ENCODE measurements at places on chromosomes 11 and 22.

DNA sequence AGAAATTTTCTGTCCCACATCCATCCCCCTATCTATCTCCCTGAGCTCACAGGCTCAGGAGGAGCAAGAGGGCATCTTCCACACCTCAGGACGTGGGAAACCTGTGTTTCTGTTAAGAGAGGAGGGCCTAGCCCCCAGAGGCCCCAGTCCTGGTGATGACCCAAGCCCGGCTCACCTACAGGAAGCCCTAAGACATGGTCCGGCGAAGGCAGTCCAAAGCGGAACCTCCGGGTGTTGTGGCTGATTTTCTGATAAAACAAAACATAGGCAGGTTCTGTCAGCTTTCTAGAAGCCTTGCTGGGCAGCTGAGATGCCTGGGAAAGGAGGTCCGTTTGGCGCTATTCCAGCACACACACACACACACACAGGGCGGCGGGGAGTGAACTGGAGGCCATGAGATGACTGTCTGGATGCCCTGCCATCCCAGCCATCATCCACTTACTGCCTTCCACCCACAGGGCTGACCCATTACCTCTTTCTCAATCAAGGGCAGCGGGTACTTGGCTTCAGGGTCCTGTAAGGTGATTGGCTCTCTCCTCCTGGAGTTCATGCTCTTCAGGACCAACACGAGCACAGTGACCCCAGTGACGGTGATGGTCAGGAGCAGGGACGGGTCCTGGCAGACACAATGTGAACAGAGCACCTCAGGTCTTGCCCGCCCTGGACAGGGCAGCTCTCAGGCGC is 882 bp downstream of the CYB5R2 start:
- DNase-seq: no peak

DNA sequence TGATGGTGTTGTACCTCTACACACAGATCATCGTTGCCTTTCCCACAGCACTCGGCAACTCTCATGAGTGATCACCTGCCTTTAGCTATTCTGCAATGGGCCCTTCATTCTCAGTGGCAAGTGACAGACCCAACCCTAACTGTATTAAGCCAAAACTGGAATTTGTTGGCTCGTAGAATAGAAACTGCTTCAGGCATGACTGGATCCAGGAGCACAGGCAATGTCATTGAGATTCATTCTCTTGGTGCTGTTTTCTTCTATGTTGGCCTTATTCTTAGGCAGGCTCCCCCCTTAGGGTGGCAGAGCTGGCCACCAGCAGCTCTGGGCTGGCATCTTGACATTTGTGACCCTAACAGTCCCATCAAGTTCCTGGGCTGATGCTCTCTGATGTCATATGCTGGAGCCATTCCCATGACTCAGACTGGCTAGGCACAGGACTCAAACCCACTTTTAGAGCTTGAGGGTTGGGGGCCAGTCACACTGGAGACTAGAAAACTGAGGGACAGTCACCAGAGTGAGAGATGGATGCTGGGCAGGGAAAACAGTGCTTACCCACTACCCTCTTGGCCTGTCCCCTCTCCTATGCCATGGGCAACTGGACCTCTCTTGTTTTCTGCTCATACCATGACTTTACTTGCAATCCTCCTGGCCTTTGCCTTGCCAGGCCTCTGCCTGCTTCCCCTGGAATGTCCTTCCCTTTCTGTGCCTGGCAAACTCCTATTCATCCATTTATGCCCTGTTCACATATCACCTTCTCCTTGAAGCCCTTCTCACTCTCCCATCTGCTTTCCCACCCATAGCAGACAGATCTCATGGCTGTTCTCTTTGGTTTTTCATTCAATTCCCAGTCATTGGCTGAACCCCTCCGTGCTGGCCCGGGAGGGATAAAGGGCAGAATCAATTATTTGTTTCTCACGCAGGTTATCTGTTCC is 7.1 kb upstream of the CDC42EP2 start:
- DNase-seq: peak; percentile 5

- DNase-seq: peak; percentile 78
Measured at GRCh38 chr22:49632199-49633009, 195.3 kb downstream of the BRD1 start.

GRCh38 chr11:107756553-107756952 is 44.7 kb upstream of the SLN start:
- no peak for DNase-seq

DNA sequence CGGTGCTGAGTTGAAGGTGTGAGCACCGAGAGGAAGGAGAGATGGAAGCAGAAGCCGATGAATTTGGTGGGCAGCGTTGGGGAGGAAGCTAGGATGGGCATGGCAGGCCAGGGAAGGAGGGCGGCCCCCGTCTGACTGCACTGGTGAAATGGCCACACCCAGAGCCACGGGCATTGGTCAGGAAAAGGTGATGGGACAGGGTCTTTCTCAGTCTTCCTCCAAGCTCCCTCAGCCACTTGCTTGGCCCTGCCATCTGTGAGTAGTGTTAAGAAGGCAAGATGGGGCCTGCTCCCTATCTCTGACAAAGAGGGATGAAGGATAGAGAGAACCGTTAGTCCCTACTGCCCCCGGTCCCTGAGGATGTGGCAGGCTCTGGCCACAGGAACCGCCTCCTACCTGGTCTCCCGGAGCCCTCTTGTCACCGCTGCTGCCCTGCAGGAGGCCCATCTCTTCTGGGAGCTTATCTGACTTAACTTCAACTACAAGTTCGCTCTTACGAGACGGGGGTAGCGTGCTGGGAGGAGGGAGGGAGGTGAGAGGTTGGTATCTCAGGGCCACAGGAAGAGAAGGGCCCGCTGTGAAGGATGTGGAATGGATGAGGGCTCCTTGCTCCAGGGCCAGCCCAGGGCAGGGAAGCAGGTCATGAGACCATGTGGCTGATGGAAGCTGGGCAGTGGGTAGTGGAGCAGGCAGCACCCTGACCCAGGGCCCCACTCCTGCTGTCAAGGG is 6.8 kb downstream of the MCAM start:
- no peak for DNase-seq

DNA sequence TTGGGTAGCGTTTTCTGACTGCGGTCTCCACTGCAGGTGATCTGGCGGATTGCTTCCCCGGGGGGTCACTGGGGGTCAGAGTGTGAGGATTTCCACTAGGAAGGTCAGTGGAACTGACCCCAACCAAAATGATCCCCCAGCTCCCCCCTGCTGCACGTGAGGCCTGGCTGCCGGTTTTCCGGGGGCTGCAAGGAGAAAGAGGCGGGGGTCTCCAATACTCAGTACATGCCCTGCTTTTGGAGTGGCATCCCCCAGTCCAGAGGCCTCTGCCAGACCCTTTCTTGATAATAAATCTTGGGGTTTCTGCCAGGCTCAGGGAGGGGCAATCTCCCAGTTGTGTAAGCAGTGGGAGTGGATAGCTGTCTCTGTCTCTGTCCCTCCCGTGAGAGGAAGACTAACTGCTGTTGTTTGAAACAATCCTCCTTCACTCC is 71.5 kb upstream of the RTL6 start:
- no peak for DNase-seq

- DNase-seq: no peak
Measured at GRCh38 chr11:66478729-66479393, 1.4 kb upstream of the DPP3 start.

- peak; percentile 73 for DNase-seq
Measured at GRCh38 chr11:59053387-59053786, 32.7 kb upstream of the GLYATL1B start.

GRCh38 chr22:50176850-50177536 is 6.5 kb downstream of the PANX2 start:
- peak; percentile 20 for DNase-seq

- DNase-seq: no peak
Measured at GRCh38 chr11:130429120-130429681, 792 bp upstream of the ADAMTS8 start.

- no peak for DNase-seq
Measured at GRCh38 chr11:87331273-87331672, 293.5 kb downstream of the TMEM135 start.

- DNase-seq: no peak
Measured at GRCh38 chr11:8765294-8765693, 82.7 kb downstream of the RPL27A start.

DNA sequence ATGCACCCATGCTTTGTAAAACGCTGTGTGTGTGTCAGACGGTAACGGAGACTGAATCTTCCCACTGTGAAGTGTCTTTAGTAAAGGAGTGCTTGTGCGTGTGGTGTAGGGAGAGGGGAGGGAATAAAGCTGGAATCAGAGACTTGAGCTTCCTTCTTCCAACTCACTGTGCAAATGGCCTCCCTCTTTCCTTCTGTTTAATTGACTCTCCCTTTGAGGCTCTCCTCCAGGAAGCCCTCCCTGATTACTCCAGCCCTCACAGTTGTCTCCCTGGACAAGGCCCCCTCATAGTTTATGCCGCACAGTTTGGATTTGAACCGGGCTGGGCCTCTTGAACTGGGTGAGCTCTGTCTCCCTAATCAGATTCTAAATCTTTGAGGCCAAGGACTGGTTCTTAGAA is 23.0 kb upstream of the KCNJ11 start:
- DNase-seq: no peak

DNA sequence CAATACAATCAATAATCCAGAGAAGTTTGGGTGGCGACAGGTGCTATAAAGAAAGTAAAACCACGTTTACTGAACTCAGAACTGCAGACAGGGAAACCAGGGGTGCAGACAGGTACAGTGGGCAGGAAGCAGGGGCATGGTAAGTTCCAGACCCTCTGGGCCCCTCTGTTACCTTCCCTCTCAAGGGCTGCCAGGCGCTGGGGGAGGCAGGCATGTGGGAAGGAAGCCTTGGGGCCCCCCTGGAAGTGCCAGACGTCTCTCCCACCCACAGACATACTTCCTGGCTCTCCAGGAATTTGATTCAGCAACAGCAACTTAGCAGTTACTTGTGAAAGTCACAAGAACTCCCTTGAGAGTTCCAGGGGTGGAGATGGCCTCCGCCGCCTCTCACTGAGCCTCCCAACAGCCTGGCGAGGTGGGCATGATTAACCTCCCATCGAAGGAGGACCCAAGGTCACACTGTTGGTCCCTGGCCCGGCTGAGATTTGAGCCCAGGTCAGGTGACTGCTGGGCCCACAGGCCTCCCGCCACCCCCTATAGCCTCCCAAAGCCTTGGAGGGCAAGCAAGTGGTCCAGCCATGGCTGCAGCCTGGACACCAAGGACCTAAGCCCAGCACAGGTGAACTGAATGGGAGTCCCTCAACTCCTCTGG is 14.1 kb upstream of the TSKU start:
- DNase-seq: peak; percentile 34

DNA sequence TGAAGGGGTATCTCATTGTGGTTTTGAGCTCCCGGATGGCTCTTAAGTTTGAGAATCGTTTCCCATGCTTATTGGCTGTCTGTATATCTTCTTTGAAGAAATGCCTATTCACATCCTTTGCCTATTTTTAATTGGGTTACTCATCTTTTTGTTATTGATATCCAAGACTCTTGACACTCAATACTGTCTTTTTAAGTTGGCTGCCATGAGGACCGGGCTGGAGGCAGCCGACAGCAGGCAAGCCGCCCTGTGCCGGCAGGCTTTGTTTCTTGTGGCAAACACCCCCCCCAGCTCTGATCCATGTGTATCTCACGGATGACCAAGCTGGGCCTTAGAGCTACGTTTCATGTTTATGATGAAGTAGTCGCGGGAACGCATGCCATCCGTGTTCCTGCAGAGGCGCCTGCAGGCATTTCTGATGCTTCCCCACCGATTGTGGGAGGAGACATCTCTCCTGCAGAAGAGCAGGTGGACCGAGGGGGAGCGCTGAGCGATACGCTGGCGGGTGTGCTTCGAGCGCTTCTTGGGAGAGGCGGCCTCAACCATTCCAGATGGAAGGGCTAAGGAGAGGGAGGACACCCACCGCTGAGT is 95.8 kb downstream of the TBC1D22A start:
- DNase-seq: no peak

GRCh38 chr22:25406510-25407210 is 157.8 kb upstream of the GRK3 start:
- DNase-seq: peak; percentile 60

- no peak for DNase-seq
Measured at GRCh38 chr11:17542249-17542648, 2.0 kb downstream of the USH1C start.

DNA sequence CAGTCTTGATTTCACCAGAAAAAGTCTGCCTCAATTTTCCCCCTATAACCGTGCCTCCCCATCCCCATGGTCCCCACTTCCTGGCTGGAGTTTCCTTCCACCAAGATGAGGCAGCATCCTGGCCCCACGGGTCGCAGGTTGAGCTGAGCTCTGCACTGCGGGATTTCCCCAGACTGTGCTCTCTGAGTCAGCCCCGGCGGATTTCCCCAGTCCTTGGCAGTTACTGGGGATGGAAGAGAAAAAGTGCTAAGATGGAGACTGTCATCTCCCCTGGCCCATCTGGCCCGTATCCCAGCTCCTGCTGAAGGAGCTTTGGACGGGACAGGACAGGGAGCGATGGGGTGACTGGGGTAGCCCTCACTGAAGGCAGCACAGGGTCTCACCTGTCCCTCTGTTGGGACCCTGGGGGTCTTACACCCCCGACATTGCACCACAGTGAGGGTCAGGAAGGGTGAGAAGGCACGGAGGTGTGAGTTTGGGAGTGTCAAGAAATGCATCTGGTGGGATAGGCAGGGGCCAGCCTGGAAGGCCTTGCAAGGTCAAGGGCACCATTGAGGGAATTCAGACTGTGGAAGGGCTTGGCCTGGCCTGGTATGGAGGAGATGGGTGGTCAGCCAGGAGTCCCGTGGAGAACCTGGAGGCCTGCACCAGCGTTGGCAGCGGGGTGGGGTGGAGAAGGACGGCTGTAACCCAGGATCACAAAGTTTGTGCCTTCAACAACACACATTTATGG is 36.5 kb downstream of the NADSYN1 start:
- DNase-seq: peak; percentile 13

DNA sequence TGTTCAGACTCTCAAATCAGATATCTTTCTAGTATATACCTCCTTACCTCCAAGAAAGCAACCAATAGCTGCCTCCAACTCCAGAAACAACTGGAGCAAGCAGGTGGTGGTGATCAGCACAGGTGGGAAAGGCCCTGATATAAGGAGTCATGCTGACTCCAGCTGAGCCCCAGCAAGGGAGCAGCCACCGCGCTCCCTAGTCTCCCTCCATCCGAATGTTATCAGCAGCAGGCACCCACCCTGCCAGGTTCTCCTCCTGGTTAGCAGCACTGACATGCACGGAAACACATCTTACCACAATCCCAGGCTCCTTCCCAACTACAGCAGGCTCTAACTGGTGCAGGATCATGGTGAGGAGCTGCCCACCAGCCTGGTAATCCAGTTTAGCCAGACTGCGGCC is 18.5 kb upstream of the STK33 start:
- DNase-seq: no peak

DNA sequence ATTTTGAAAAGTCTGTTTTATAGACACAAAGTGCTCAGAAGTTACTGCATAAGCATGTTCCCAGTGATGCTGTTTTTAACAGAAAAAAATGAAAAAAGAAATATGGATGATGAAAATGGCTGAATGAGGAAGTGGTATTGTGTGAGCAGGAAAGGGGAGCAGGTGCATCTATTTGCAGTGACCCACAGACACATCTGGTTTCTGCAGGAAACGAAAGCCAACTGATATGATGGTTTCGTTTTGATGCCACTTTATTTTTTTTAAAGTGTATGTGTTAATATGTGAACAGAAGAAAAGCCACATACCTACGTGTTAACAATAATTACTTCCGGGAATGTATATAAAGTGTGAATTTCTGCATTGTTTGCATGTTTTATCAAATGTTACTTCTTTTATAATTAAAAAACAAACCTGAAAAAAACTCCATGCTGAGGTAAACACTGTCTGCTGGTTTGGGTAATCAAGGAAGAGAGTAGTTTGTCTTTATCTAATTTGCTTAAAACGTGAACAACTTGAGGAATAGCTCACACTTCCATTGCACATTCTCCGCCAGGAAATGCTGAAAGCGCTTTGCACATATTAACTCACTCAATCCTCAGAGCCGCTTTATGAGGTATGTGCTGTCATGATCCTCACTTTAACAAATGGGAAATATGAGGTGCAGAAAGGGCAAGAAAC is 1335.9 kb downstream of the TBC1D22A start:
- DNase-seq: no peak

- no peak for DNase-seq
Measured at GRCh38 chr22:33476206-33476605, 418.0 kb upstream of the SYN3 start.

Data from left ventricle myocardium superior (tissue), 1 donor.